ENCODE measurements at places on chromosomes 5 and 9.

- DNase-seq: no peak
Observed at GRCh38 chr9:113313261-113313660, 10.1 kb upstream of the RNF183 start.

DNA sequence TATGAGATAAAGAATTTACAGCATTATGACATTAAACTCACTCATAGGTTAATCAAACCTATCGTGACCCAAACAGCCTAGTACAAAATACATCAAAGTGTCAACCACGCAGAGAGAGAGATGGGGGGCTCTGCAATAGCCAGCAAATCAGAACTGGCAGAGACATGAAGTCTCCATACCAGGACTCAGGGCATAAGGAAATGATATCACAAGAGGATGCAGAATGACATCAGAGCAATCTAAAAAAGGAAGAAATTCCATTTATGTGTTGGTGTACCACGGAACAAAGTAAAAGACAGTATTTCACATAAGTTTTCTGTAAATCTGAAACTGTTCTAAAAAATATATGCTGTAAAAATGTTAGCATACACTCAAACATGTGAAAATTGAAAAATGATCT is 24.6 kb downstream of the BICD2 start:
- DNase-seq: no peak

DNA sequence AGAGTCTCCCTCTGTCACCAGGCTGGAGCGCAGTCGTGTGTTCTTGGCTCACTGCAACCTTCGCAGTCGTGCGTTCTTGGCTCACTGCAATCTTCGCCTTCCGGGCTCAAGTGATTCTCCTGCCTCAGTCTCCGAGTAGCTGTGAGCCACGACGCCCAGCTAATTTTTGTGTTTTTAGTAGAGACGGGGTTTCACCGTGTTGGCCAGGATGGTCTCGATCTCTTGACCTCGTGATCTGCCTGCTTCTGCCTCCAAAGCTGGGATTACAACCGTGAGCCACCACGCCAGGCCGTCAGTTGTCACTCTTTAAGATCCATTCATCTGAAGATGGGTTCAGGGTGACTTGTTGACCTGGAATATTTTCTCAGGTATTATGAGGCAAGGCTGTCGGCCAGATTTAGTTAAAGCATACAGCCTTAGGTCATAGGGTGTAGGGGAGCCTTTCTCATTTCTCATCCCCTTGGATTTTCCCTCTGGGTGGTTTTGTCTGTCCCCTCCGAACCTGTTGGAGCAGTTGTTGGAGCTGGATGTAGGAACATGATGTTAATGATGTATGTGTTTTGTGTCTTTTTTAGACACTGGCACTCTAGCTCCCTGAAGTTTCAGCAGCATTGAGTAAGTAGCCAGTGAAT is 1.6 kb downstream of the SLC22A5 start:
- no peak for DNase-seq

DNA sequence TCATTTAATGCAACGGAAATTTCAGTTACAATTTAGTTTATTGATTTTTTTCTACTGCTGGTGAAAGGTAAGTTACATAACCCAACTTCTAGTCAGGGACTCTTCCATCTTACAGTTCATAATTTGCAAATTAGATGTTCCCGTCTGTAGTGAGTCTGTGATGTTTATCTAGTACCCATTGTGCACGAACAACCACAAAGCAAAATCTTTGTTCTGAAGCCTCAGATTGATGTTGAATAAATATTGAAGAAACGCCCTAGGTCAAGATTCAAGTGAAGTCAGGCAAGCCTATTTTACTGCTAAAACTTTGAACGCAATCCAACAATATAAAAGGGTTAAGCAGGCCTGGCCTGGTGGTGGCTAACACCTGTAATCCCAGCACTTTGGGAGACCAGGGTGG is 43.1 kb downstream of the BASP1 start:
- no peak for DNase-seq

- no peak for DNase-seq
Observed at GRCh38 chr5:142475102-142475513, 150.3 kb upstream of the SPRY4 start.

- no peak for DNase-seq
Observed at GRCh38 chr5:40916226-40916625, 6.9 kb downstream of the C7 start.

DNA sequence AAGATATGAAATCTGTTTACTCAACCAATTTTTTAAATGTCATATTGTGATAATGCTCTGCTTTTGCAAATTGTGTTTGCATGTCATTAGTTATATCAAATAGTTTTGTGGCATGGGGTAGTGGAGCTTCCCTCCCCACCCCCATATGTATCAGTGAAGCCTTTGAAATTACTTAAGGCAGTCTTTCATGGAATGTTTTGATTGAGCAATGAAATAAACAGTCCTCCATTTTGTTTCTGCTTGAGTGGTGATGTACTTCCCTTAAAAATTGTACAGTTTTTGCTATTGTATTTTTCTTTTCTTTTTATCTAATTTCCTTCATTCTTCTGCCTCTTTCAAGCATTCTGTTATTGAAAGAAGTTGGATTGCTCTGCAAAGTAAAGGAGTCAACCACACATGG is 3.5 kb downstream of the SOWAHA start:
- DNase-seq: no peak

DNA sequence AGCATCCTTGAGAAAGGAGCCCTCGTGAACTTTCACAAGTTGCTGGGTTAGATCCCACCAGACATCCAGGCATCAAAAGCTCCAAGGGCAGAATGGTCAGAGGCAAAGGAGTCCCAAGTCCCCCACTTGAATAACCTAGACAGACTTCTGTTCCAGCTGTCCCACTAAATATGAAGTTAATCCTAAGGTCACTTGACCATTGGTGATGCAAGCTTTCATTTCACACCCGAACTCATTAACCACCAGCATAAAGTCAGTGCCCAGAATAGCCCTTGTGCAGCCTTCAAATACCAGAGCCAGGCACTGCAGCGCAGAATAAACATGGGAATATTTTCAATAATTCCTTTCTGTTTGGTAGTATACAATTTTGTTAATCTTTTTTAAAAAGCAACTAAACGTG is 28.9 kb downstream of the OXCT1 start:
- no peak for DNase-seq

DNA sequence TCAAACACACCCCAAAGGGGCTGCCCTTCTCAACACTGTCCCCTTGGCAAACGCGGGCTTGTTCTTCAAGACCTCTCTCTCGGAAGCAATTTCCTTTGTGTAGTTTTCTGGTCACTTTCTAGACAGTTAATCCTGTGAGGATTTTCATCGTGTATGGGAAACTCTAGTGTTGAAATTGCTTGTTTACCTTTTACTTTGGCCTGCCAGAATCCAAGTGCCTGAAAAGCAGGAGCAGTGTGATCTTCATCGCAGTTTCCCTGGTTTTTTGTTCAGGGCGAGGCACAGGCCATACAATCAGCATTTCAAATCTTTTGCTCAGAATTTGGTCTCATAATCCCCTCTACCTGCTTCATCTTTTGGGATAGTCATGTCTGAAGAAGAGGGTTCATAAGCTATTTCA is 115.7 kb upstream of the C9orf72 start:
- DNase-seq: no peak

DNA sequence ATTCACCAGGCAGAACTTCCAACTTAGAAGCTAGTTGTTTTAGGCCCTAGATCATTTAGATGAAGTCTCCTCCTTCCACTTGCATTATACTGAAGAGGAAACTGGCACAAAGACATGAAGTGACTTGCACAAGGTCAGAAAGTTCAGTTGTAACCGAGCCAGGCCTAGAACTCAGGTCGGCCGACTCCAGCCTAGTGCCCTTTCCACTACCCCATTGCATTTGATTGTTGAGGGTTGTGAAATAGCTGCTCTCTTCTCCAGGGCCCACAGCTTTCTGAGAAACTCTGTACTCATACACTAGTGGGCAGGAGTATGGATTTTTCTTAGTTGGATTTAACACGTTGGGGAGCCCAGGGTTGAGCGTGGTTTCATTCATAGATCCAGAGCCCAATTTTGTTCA is 5.6 kb downstream of the ZNF462 start:
- no peak for DNase-seq

DNA sequence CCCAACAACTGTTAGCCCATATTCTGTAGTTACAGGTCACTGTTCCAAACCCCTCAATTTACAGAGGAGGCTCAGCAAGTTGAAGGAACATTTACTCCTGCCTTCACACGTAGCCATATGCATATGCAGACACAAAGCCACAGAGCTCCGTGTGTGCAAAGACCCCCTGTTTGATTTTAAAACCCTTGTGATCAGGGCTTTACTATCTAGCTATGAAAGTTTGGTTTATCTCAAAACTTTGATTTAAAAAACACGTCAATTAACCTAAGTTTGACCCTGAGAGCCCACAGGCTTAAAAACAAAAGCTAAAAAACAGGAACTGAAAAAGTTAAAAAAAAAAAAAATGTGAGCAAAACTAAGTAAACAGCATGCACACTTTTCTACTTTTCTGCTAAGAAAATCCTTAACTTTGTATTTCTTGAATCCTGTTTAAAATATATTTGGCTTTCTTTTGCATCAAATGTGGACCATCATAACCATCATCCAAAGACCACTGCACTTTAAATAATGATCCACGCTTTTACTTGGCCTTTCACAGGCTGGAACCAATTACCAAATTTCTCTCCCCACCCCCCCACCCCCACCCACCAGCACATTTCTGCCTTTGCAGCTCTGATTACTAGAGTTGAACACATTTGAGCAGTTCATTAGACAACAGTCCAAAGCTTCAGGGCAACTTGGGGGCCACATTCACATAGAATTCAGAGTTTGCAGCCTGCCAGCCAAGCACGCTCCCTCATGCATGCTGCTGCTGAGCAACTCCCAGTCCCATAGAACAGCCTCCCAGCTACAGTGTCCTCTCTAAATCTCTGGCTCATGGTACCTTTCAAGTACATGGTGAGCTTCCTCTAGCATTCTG is 128.8 kb upstream of the MAP3K1 start:
- DNase-seq: no peak

DNA sequence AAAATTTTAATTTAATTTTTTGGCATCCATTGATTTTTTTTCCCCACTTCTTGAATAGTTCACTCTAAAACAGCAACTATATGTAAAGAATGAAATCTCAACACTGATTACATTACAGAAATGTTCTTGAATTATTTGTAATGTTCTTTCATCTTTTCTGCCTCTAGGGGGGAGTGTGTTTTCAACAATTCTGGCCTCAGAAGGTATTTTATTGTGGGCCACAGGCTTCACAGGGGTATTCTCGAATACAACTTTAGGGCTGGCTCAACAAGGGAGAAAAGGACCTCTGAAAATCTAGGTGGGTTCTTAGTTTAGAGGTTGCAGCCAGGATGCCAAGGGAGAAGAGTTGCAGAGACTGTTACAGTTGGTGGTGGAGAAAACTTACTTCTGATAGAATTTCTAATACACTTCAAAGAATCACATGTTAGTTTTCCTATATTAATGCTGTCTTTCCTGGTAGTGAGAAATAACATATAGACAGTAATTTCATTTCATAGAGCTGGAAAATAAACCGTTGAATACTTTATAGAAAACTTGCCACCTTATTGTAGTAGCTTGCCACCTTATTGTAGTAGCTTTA is 3.6 kb upstream of the NPR3 start:
- DNase-seq: no peak

DNA sequence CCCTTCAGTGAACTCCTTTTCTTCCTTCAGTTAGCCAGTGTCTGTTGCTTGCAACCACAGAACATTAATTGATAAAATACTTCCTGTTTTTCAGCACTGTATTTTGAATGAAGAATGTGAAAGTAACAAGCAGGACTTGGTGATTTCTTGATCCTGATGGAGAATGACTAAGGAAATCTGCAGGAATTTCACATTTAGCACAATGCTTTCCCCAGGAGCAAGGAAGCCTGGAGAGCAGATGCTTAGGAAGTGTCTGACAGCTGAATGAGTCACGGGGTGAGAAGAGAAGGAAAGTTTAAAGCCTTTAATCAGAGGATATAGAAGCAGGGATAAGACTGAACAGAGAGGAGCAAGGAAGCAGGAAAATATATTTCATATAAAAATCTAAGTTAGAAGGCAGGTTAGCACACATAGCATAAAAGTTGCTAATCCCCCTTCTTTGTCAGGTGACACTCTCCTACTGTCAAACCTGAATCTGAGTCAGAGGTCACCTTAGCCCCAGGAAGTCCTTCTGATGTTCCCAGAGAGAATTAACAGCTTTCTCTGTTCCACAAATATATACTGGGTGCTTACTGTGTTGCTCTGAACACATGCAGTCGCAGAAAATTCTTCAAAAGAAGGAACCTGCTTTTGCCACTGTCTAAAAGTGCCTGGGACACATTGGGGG is 59.7 kb downstream of the GNA14 start:
- no peak for DNase-seq

GRCh38 chr5:43161244-43161643 is 30.8 kb upstream of the NIM1K start:
- DNase-seq: peak; percentile 15

- DNase-seq: no peak
Observed at GRCh38 chr5:178438796-178439195, 151.4 kb downstream of the COL23A1 start.

GRCh38 chr9:13568841-13569601 is 289.5 kb upstream of the MPDZ start:
- DNase-seq: no peak

DNA sequence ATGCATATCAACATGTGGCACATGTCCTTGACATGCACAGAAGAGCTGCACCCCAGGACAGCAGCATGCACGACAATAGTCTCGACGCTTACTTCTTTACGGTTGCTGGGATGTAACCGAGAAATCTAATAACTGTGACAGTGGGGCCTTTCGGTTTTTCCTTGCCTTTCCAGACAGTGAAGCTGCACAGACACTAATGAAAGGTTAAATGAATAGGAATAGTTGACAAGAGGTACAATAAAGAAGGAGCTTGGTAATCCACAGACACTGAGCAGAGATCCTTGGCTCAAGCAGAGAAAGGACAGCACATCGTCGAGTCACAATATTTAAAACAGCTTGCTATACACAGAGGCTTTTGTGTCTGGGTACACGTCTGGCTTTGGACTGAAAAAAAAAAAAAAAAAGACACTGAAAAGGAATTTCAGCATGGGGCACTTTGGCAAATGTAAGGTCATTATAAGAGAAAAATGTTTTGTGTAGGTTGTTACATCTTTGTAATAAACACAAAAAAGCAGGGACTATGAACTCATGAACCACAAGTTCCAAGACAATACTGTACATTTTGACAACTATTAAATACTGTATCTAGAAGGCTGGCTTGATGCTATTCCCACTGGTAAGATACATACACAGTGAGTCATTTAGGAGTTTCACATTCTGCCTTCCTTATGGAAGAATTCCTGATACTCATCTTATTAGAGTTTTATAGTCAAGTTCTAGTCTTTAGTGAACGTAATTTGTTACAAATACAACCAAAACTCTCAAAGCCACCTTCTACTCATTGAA is 5.6 kb downstream of the BNC2 start:
- no peak for DNase-seq

- DNase-seq: no peak
Observed at GRCh38 chr9:108953983-108954574, 19.9 kb downstream of the ABITRAM start.

- DNase-seq: no peak
Observed at GRCh38 chr5:156515121-156515520, 188.2 kb downstream of the SGCD start.

DNA sequence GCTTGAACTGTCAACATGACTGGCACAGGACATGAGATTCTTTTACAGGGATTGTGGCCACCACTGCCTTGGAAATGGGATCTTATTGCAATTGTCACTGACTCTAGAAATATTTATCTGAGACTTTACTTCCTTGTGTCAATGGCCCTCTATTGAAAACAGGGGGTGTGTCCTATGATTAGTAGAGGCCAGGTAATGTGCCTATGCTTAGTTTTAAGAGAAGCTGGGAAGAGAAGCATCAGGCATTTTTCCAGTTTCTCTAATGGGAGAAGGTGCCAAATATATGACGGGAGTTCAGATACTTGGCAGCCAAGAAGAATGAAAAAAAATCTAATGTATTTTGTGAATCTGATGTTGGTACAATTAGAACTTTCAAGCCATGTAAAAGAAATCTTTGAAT is 73.9 kb upstream of the VCAN start:
- no peak for DNase-seq
